Fibroblast of skin of left biceps (primary cell): ENCODE measurements at places on chromosomes 3 and 15.

DNA sequence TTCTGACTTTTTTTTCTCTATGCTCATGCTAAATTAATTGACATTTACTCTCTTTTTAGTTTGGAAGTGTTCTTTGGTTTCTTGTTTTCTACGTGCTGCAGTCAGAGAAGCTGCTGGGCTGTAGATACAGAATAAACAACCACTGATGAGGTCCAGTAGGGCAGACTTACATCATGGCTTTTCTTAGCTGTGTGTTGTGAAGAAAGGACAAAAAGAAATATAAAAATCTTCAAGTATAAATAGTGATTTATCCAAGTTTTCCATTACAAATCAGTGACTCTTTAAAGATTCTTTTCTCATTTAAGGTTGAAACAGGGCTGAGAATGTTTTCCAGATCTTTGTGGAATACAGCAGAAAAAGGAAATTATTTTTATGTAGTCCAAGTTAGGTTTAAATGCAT, 122.2 kb downstream of the CMSS1 start:
- no peak for DNase-seq

- no peak for DNase-seq
These were observed 32.7 kb downstream of the SLCO2A1 start for GRCh38 chr3:133996996-133997395.

DNA sequence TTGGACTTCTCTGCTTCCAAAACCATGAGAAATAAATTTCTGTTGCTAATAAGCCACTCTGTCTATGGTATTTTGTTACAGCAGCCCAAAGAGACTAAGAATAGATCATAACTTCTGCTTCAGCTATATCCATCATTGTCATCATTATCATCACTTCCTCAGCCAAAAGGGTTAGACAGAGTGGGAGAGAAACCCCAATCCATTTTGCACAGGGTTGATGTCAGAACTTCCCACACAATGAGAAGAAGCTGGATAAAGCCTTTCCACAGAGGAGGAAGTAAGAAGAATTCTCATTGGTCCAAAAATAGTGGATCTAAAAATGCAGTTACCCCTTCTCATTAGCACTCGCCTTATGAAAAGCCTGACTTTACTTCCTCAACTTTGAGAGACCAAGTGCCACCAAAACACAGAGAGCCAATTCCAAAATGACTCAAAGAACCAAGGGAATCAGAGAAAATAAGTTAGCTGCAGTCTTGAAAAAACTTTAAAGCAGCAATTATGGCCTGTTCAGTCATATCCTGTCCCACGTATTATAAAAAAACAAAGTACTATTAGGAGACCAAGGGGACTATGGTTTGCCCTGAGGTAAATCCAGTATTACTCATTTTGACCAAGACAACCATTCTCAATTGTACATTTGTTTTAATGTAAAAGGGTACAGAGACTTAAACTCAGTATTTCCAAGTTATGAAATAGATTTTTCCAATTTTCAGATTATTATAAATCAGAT, 80.2 kb downstream of the WNT5A start:
- no peak for DNase-seq

GRCh38 chr3:81965696-81966095, 204.3 kb upstream of the GBE1 start:
- DNase-seq: no peak
